ENCODE measurements at places on chromosomes 12 and 14.

DNA sequence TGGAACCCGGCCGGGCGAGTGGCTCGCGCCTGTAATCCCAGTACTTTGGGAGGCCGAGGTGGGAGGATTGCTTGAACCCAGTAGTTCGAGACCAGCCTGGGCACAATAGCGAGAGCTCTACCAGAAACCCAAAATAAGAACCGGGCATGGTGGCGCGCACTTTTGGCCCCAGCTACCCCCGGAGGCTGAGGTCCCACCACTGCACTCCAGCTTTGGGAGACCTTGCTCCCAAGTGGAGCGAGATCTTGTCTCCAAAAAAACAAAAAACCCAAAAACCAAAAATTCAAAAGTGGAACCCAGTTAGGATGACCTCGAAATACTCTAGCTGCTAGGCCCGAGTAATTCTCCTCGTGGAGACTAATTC, 769 bp upstream of the VTI1B start:
- DNase-seq = no peak

GRCh38 chr12:122876731-122877130, 19.2 kb downstream of the VPS37B start:
- DNase-seq = no peak

- no peak for DNase-seq
These were observed 42.9 kb upstream of the AP4S1 start for GRCh38 chr14:30982533-30982932.

GRCh38 chr12:15979096-15980092, 68.3 kb downstream of the DERA start:
- no peak for DNase-seq

DNA sequence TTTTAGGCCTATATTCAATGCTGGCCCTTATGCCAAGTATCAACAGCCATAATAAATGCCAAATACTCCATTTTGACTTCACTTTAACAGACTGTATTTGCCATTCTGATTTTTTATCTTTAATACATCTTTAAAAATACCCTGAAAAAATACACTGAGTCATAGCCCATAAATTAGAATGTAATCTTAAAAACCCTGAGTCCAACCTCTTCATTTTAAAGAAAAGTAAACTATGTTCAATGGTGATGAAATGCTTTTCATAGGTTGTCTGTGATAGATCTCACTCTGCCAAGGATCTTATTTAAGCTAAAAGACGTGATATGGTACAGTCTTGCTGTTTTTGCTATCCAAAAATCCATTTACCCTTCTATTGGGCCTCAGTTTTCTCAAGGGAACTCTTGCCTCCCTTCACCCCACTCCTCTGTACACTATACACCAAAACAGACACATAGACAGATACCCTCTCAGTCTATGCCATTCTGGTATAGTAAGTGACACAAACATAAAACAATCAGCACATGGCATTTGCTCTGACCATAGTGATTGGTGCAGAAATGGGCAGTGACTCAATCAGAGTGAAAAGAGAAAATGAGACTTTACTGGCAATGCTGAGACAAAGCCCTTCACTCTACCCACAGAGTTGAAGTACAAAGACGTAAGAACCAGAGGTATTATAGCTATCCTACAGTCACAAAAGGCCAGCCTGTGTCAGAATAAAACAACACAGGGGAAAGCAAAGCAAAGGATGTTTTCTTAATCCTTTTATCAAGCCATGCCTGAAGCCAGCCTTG, 49.1 kb downstream of the BTG1 start:
- DNase-seq = no peak

DNA sequence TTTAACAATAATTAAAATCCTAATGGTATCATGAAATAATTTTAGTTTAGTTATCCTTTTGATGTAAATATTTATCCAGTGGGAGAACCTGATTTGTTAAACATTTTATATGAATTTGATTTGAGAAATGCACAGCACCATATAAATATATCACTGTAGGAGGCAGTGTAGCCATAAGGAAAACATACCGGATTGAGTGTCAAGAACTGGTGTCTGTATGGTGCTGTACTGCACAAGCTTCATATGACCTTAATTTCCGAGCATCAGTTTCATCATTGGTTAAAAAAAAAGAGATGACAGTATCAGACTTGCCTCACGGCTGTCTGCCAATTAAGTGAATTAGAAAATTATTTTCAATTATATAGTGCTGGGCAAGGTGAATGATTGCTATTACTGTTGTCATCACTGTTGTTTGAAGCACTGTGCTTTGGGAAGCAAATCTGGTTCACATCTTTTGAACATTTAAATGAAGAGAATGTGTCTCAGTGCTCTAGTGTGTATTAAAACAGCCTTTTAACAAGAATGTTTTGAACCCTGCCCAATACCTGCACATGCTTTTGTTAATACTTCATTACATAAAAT, 72.1 kb downstream of the TMTC2 start:
- DNase-seq = no peak

GRCh38 chr14:105400016-105400415, 1.7 kb downstream of the TEX22 start:
- DNase-seq = no peak

DNA sequence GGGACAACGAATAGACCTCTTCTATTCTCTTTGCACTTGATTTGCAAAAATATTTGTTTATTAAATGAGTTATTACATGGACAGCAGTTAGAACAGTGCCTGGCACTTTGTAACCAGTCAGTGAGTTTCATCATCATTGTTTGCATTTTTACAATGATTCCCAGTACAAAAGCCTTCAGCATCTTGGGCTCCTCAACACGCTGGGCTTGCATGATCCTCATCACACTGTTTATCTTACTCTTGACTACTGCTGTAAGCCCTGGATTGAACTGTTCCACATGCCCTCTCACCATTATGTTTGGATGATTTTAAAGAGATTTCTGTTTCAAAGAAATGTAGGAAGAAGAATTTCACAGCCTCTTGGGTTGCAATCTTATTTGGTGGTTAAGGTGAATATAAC, 204.3 kb downstream of the PELI2 start:
- no peak for DNase-seq

GRCh38 chr12:92141591-92142121, 4.0 kb downstream of the BTG1 start:
- DNase-seq = no peak

DNA sequence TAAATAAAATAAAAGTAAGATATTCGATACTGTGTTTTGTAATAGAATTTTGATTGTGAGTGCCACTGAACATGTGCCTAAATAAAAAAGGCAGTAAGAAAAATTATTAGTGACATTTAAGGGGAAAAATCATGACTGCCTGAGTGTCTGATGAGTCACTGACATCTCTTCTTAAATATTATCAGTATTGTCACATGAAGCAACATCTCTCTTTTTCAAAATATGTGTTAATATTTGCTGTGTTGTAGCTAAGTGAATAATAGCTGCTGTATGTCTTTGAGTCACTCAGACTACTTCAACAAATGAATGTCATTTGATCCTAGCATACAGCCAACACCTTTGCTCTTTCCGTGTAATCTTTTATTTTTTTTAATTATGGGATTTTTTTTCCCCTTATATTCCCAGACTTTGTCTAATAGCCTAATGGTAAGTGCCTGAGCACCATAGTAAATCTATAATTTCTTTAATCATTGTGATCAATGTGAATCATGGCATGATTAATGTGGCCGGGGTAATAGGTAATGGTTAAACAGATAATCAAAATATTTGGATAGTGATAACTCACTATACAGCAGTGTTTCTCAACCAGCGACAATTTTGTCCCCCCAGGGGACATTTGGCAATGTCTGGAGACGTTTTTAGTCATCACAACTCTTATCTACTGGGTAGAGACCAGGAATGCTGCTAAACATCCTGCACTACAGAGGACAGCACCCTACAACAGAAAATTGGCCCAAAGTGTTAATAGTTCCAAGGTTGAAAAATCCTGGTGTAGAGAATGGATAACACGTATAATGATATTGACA, 11.7 kb upstream of the OTX2 start:
- no peak for DNase-seq

DNA sequence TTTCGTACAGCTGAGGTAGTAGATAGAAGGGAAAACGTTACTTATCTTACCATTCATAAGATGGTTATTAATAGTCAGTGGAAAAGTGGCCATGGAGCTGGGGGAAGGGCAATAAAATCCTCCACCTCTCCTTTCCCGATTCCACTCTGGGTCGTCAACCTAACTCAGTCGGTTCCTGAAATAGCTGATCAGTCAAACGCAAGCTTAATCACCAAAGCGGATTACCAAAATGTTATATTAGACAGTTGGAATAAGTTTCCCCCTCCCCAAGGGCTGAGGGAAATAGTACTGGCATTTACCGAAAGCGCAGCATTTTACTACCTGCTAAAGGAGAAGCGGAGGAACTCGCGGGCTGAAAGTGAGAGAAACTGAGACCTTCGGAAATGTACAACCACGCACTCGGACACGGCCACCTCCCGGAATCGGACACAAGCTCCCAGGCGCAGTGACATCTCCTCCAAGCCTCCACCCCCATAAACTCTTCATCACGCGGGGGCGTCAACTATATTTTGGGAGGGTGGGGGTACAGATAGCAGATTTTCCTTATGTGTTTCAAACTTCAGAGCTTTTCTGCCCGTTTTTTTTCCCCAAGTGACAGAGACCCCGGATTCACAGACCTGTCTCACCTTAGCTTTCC, 1.2 kb downstream of the PPM1H start:
- no peak for DNase-seq

DNA sequence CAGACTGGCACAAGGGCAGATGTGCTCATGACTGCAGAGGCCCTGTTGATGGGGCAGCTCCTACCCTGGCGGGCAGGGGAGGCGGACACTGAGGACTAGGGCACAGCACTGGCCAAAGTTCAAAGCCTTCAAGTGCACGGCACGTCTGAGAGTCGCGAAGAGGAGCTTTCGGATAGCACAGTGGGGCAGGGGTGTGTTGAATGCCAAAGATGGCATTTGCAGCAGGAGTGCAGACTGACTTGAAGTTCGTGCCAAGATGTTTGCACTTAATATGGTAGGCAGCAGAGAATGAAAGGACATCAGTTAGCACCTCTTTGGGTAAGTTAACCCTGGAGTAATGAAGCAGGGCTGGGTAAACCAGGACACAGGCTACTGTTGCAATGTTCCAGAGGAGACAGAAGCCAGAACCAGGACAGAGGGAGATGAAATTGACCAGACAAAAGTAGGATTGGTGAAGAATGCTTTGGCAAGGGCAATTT, 6.7 kb upstream of the EML1 start:
- no peak for DNase-seq

GRCh38 chr14:90608929-90609341, 207.3 kb downstream of the TTC7B start:
- no peak for DNase-seq

DNA sequence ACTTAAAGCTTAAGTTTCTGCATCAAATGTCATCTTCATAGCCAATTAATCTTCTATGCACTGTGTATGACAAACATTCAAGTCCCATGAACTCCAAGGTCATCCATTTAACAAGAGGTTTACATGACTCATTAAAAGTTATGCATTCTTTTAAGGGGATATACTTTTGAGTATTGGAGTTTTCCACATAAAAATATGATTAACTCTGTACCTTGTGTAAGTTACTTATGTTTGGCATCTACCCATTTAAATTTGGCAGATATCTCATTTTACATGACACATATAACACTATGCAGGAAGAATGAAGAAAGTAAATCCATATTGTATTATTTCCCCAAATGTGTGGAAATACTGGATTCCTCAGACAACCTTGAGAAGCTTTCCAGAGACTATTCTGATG, 240.2 kb downstream of the PAX9 start:
- no peak for DNase-seq

- no peak for DNase-seq
These were observed 46.2 kb downstream of the TESC start for GRCh38 chr12:117053050-117053400.

- no peak for DNase-seq
These were observed 1.4 kb downstream of the NYNRIN start for GRCh38 chr14:24399999-24400718.

GRCh38 chr12:63445224-63445880, 222.9 kb downstream of the DPY19L2 start:
- no peak for DNase-seq

DNA sequence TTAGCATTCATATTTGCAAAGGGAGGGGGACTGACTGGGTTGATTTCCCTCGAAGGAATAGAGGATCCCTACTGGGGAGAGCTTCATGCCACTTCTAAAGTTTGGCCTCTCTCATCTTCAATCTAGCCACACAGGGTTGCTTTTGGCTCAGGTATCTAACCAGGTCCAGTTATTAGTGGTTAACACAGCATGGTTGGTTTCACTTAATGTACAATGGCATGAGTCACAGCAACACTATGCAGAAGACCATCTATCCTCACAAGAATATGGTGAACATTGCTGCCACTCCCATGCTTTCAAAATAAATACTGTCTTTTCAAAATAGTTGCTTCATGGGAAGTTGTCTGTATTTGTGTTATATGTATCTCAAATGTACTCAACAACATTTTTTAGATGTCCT, 6.6 kb upstream of the RAB3IP start:
- DNase-seq = no peak

DNA sequence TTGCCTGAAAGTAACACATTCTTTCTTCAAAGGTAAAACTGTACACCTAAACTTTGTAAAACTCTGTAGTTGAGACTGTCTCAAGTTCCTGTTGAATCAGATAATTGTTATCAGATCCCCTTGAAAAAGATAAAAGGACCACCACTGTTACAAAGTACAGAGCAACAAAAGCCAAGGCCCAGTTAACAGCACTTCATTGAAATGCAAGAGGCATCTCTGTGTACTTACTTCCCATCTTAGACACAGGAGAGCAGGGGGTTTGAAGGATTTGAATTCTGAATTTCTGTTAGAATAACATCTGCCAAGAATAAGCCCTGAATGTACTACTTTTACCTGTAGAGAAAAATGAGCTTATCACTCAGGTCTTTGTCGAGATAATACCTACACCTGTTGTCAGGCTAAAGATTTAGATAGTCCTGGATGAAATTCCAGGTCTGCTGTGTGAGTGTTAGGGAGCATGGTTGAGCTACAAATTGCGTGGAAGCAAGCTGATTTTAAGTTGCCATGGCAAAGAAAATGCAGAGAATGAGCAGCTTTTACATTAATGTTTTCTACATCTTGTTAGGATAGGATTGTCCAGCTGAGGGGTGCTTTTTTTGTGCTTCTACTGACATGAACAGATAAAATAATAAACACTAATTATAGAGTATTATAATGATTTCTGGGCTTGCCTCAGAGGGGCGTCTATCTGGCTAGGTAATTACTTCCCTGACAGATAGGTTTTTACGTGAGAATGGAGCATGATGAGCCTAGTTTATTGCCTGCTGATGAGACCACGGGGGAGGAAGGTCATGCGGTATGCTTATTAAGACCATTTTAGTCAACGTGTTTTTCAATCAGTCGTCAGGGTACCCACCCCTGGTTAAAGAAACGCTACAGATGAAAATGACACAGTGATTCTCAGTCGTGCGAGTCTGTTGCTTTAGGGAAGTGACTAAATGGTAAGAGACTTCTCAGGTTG, 309.2 kb downstream of the PAWR start:
- DNase-seq = no peak

GRCh38 chr12:54041097-54041690, 8.3 kb downstream of the HOXC5 start:
- DNase-seq = no peak

GRCh38 chr12:129409281-129409680, 494.5 kb downstream of the TMEM132D start:
- DNase-seq = no peak
